NCI-H526 (cell line): ENCODE measurements at places on chromosomes 7 and 10.
A peak's percentile ranks its signal among the peaks of the same experiment; 100 is the strongest.

DNA sequence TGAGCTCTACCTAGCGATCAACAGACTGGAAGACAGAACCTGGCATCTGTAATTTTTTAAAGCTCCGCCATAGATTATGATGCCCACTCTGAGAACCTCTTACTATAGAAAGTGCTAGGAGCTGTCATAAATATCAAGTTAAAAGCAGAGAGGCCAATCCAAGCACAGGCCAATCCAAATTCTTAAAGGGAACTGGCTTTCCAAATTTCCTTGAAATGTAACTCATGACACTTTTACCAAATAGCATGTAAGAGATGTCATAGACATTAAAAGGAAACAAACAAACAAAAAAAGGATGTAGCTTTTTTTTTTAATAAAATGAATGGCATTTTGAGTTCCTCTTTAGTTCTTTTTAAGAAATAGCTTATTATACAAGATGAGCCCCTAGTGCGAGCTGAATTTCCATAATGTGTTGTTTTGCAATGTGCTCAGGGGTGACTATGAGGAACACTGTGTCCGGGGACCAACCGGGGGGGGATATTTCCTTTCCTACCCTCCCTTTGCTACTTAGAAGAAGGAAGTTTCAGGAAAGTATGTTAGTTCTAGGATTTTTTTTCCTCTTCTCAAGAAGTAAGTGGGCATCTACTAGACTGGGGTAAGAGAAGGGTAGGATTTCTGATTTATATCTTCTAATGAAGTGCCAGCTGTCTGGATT lies 23.7 kb upstream of the MRC1 start:
- no peak for DNase-seq

DNA sequence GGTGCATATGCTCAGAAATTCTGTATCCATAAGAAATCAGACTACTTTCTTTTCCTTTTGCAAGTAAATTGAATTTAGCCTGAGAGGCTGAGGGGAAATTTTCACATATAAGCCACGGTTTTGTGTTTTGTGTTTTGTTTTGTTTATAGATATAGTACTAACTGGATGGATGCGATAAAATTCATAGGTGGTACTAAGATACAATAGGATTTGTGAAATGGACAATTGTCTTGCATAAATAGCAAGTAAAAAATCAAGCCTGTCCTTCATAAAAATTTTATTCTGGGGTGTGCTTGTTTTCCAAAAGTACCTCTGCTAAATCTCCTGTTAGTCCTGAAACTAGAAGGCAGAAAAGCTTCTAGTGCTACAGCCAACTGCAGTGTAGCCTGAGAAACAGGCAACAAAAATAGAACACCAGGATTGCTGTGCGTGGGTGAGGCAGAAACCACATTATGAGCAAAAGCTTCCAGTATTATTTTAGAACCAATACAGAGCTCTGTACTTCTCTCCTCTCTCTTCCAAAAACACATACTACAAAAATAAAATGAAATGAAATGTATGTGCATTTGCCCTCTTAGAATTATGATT lies 634 bp upstream of the HDAC9 start:
- DNase-seq: peak; percentile 51

DNA sequence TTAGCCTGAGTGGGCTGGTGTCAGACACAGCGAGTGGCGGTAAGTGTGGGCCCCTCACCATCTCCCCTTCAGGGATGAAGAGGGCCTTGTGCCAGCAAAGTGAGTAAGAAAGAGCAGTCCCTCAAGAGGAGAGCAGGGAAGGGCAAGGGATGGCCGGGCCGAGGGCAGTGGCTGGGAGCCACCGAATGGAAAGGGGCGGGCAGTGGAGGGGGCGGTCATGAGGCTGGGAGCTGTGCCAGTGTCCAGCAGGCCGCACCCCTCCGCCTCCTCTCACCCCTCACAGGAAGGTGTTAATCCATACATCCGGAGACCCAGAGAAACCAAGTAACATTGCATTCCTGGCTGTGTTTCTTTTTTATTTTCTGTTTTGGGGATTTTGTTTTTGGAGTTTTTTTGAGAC lies 28.6 kb upstream of the RASGEF1A start:
- DNase-seq: no peak

DNA sequence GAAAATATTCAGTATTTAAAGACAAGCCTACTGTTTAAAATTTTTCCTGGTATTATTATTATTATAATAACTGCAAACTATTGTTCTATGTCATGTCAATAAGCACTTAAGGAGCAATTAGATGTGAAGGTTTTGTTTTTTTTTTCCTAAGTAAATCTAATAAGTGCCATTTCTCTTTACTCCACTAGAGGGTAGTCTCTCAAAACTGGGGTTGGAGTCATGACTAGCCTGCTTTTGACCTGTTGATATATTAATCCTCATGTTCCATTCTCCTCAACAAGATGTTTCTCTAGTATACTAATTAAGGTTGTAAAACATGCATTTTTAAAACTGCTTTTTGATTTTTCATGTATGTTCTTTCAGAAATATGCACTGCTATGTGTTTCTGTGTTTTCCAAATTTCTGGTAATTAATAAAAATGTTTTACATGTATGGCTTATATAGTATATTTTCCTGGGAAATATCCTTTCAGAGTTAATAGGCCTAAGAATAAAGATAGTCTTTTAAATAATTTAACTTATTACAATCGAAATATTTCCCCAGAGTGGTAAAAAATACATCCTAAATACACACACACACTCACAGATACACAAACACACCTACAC lies 1.0 kb upstream of the LRRN3 start:
- DNase-seq: peak; percentile 4

DNA sequence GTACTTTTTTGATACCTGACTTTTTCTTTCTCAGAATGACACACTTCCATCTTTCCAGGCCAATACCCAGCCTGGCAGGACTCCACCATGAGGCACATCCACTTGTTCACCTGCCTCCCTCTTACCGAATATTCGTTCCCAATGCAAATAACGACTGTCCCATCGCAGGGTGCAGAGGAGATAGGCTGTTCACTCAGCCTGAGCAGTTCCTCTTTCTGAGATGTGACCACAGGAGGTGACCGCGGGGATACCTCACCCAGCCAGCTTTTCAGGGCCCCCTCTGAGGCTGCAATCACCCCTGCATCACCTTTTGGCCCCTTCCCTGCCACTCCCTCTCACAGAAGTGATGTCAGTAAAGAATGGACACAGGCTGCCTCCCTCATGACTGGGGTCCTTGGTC lies 28.3 kb downstream of the PTPRN2 start:
- no peak for DNase-seq

GRCh38 chr7:9718071-9718661 lies 1255.5 kb upstream of the PHF14 start:
- DNase-seq: no peak

GRCh38 chr7:128206017-128206746 lies 34.9 kb upstream of the LEP start:
- no peak for DNase-seq

- peak; percentile 15 for DNase-seq
These were observed 35.1 kb upstream of the DNAH11 start for GRCh38 chr7:21507627-21508343.

GRCh38 chr7:37915438-37915837 lies 1.2 kb downstream of the SFRP4 start:
- DNase-seq: no peak

GRCh38 chr7:123439191-123439590 lies 95.2 kb downstream of the IQUB start:
- DNase-seq: no peak

- DNase-seq: no peak
These were observed 98.5 kb upstream of the INSIG1 start for GRCh38 chr7:155198901-155199845.

- no peak for DNase-seq
These were observed 327.9 kb upstream of the SORCS1 start for GRCh38 chr10:107492389-107492788.

- DNase-seq: no peak
These were observed 27.5 kb downstream of the GPRIN2 start for GRCh38 chr10:46528675-46529615.

DNA sequence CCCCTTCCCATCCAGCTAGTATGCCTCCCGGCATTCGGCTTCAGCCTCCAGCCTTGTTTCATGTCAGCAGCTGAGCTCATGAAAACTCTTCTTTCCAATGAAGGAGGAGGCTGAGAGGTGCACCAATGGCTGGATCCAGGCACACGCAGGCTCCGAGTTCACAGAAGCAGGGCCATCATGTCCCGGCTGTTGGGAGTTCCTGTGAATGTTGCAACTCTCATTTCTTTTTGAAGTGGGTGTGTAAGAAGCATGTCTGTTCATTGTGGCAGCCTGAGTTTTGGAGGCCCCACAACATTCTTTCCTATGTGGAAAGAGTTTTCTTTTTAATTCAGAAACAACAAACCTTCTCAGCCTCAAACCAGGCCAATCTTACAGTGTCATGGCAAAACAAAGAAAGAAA lies 89.7 kb downstream of the PTPRE start:
- no peak for DNase-seq

DNA sequence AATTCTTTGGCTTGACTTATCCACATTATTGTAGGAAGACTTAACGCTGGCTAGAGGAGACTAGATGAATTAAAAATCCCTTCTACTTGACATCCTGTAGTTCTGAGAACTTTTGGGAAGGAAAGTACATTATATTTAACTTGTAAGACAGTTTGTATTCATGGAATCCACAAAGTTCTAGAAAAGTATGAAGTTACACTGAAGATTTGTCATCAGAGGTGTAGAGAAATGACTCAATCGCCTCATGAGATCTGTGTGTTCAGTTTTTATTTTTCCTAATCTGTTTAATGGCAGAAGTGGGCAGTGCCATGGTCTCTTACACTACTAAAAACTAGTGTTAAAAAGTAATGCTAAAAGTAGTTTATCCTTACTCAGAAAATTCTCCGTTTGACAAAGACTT lies 89.1 kb upstream of the SMIM30 start:
- DNase-seq: no peak

- DNase-seq: no peak
These were observed 85.3 kb upstream of the DIP2C start for GRCh38 chr10:774661-775244.

DNA sequence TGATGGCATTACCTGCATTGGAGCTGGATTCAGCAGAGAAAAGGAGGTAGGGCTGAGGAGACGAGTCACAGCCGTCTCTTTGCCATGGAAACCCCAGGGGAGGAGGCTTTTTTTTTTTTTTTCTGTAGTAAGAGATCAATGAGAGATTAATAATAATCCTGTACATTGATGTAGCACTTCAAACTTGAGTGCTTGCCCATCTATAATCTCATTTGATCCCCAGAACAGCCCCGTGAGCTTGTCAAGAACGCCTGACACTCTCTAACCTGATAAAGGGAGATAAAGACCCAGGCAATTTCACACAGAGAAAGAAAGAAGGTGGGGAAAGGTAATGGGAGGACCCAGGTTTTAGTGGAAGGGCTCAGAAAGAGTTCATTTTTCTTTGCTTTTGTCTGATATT lies 195.2 kb upstream of the FOXK1 start:
- no peak for DNase-seq

GRCh38 chr10:92124020-92124419 lies 166.9 kb downstream of the CPEB3 start:
- no peak for DNase-seq

GRCh38 chr10:9175200-9175599 lies 1120.7 kb downstream of the GATA3 start:
- no peak for DNase-seq

DNA sequence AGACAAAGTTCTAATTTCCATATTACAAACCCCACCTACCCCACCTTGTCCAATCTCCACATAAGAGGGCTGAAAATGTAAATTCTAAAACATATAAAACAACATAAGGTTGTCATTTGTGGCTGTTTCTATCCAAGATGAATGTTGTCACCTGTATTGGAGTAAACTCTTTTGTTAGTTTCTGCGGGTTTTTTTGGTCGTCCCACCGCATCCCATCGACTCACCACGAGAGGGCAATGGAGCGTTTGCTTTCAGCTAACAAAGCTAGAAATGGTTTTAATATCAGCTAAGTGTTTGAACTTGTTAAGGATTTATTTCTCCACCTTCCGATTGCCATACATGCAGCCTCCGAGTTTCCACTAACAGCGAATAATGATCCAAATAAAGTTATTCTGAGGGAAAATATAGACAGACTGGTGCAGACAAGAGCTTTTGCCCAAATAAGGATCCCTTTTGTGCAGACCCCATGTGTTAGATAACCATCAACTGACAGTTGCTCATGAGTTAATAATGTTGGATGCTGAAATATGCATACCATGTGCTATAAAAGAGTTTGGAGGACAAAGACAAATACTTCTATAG lies 137.2 kb downstream of the ARID5B start:
- peak; percentile 32 for DNase-seq

GRCh38 chr7:111098011-111098925 lies 7.3 kb downstream of the LRRN3 start:
- DNase-seq: peak; percentile 64

DNA sequence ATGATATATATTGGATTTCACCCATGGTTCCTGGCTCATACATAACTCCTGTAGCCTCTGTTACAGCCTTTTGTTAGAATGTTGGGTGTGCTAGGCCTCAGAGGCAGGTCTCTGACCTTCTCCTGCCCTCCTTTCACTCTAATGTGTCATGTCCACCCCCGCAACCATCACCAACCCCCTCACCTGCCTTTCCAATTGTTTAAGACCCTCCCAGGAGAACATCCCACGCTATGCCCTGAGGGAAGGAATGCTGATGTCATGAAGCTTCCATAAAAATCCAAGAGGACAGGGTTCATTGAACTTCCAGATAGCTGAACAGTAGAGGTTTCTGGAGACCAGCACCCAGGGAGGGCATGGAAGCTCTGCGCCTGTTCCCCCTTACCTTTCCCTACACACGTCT lies 30.8 kb upstream of the C10orf67 start:
- no peak for DNase-seq

DNA sequence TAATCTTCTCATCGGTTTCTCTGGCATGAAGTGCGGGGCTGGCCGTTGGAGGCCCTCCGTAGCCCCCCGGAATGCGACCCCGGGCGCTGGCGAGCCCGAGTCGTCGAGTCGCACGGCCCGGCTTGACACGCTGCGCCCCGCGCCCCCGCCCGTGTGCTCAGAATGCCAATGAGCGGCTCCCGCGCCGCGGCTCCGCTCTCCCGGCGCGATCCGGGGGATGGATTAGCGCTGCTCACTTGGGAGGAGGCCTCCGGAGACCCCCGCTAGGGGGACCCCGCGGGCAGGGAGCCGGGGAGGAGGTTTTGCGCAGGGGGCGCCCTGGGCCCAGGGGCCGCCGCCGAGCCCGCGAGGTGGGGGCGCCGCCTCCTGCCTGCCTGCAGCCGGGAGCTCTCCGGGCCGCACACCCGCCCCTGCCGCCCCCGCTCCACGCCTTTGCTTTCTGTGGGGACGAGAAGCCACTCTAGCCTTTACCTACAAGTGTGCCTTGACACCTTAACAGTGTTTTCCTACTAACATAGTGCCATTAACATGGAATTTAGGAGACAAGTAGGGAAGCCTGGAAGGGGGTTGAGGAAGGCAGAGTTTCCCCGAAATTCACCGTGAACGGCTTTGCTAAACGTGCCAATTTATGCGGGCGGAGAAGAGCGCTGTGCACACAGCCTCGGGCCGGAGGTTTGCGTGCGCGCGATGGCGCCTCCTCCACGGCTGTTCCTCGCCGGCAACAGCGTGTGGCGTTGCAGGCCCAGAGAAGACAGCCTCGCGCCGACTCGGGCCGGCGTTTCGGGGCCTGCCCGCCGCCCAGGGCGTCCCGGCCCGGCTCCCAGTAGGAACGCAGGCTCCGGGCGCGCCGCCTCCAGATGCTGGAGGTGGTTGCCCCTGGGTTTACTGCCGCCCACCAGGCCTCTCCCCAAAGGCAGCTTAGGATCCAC lies 7.1 kb downstream of the SHH start:
- DNase-seq: peak; percentile 65

- peak; percentile 28 for DNase-seq
These were observed 80.5 kb upstream of the FGFR2 start for GRCh38 chr10:121678631-121679174.

GRCh38 chr7:73669858-73670385 lies 2.3 kb downstream of the VPS37D start:
- DNase-seq: no peak
